ENCODE measurements at places on chromosomes 1 and 21. TPM values are rescaled to one million over a fixed set of nuclear protein-coding genes. Genes with fewer than 3 reads are reported as not detected.
A peak's percentile ranks its signal among the peaks of the same experiment; 100 is the strongest.

DNA sequence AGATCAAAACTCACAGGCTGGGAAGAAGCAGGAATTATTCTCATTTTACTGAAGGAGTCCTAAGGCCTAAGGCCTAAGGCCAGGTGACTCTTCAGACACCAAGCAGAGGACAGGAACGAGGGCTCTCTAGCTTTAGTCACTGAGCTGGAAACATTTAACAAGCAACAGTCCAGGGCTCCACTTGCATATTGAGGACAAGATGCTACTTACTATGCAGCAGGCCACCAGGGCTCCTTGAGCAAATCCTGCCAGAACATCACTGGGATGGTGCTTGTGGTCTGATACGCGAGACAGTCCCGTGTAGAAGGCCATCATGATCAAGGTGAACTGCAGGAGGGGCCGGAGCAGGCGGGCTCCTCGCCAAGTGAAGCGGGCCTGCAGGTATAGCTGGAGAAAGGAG lies 67.6 kb downstream of the PLPP3 start:
- DNase-seq: no peak

DNA sequence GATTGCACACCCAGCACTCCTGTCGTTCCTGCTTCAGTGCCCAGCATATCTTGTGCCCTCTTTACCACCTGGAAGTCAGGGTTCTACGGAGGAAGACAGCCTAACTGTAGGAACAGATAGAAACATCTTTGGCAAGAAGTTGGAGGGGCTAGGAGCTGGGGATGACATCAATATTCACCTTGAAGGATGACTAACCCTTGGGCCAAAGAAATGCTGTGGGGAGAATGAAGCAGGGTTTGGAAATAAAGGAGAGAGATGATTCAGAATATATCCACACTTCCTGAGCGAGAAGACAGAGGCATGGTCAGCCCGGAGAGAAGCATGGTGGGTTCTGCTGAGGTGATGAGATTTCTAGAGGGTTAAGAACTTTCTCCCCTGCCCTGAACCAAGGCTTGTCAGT lies 4.6 kb upstream of the NKAIN1 start:
- DNase-seq: peak; percentile 20

DNA sequence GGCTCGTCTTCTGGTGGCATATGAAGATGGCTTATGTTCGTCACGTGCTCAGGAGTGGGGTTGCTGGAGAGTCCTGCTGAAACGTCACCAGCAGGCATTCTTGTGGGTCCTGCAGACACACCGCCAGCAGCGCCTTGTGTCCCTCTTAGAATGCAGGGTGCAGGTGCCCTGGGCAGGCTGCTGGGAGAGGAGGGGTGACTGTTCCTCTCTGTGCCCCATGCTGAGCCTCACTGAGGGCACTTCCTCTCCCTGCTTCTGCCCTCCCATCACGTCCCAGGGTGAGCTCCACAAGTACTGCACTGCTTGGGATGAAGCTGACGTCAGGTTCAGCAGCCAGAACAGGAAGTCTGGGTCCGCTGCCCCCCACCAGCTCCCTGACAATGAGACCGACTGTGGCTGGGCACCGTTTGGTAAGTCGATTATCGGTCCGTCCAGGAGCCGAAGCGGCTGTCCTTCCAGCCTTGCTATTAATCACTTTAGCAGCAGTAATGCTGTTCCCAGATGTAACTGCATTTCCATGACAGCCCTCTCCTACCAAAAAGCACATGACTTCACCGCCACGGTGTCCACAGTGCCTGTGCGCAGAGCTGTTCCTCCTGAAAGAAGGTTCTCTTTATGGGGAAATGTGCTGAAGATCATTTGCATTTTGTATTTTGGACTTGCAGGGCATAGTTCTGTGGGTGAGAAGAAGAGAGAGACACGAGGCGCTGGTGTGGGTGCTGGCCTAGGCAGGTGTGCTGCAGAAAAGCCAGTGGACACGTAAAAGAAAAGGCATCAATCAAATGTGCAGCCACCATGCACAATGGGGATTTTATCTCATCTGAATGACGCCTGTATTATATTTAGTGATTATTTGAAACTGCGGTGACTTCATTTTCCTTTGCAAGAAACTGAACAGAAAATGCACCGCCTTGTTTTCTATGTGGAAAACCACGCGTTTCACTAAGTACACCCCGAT lies 21.0 kb downstream of the SLC37A1 start:
- DNase-seq: no peak

The FCAMR gene
- polyA plus RNA-seq: not detected

All from mammary epithelial cell (primary cell).